ENCODE measurements at places on chromosomes 12 and 14. TPM values are rescaled to one million over a fixed set of nuclear protein-coding genes. Genes with fewer than 3 reads are reported as not detected.

Gene AMDHD1
- 0.57 TPM for total RNA-seq

GRCh38 chr14:61226015-61226654, 55.0 kb downstream of the TMEM30B start:
- H3K27ac ChIP-seq = no peak overlapping the region
- H3K4me1 ChIP-seq = no peaks in the 10 kb centered on the region
- no peak for DNase-seq
- peaks cover 37% of the 10 kb centered on the region for H3K27me3 ChIP-seq
- no peak overlapping the region for H3K4me3 ChIP-seq

GRCh38 chr12:64621257-64621942, 11.1 kb downstream of the RASSF3 start:
- H3K4me3 ChIP-seq = no peak overlapping the region
- no peaks in the 10 kb centered on the region for H3K27me3 ChIP-seq
- peak overlapping the region; percentile 43 for H3K27ac ChIP-seq
- DNase-seq = no peak
- peaks cover 11% of the 10 kb centered on the region for H3K4me1 ChIP-seq

GRCh38 chr14:29348504-29348903, 579.1 kb downstream of the PRKD1 start:
- DNase-seq = no peak
- H3K4me3 ChIP-seq = no peak overlapping the region
- no peaks in the 10 kb centered on the region for H3K36me3 ChIP-seq

Gene GPR162
- total RNA-seq = 5.7 TPM

DNA sequence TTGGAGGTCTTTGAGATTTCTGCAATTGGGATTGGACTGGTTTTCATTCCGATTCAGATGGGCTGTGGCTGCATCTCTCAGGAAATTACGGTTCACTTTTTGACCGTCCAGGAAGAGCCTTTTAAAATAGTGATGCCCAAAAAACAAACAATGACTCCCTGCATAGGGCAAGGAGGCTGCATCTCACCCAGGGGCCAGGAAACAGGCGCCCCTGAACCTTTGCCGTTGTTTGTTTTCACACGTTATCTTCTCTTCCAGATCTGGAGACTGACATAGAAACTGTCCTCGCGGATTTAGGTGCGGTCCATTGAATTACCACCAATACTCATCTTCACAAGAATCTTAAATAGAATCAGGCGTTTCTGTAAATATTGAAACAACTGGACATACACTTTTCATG, 66.0 kb downstream of the FLRT2 start:
- H3K27ac ChIP-seq = no peak overlapping the region
- no peak for DNase-seq
- no peaks in the 10 kb centered on the region for H3K4me1 ChIP-seq
- no peak overlapping the region for H3K4me3 ChIP-seq
- no peaks in the 10 kb centered on the region for H3K27me3 ChIP-seq
- no peaks in the 10 kb centered on the region for H3K36me3 ChIP-seq

- no peaks in the 10 kb centered on the region for H3K4me1 ChIP-seq
- H3K27me3 ChIP-seq = no peaks in the 10 kb centered on the region
- DNase-seq = peak; percentile 47
- no peak overlapping the region for H3K27ac ChIP-seq
- H3K36me3 ChIP-seq = no peaks in the 10 kb centered on the region
These were observed 48.9 kb upstream of the POC1B start for GRCh38 chr12:89574736-89575208.

Data from heart right ventricle (tissue), 16 donors.